ENCODE measurements at places on chromosomes 4 and X.

DNA sequence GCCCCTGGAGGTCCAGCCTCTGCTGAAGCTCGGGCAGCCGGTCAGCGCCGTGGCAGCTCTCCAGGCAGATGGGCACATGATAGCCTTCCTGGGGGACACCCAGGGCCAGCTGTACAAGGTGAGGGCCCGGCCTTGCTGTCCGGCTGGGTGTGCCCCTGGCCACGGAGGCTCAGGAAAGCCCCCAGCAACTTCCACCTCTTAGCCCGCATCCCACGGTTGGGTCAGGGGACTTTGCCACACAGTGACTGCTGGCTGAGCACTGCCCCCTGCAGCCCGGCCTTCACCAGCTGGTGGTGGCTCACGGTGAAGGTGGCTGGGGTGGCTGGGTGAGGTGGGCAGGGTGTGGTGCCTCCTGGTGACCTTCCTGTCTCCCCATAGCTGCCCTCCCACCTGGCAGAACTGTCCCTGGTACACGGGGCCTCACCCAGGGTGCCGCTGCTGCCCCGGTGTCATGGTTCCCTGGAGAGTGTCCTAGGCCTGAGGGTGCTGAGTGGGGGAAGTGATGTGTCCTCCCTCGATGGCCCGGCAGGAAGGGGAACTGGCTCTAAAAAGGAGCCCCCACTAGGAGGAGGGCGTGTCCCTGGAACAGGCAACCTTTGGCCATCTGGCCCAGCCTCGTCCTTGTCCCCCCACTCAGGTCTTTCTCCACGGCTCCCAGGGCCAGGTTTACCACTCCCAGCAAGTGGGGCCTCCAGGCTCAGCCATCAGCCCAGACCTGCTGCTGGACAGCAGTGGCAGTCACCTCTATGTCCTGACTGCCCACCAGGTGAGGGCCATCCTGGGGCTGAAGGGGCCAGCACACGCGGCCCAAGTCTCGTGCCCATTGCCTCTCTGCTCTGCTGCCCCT is 4.5 kb downstream of the PLXNB3 start:
- DNase-seq = no peak

DNA sequence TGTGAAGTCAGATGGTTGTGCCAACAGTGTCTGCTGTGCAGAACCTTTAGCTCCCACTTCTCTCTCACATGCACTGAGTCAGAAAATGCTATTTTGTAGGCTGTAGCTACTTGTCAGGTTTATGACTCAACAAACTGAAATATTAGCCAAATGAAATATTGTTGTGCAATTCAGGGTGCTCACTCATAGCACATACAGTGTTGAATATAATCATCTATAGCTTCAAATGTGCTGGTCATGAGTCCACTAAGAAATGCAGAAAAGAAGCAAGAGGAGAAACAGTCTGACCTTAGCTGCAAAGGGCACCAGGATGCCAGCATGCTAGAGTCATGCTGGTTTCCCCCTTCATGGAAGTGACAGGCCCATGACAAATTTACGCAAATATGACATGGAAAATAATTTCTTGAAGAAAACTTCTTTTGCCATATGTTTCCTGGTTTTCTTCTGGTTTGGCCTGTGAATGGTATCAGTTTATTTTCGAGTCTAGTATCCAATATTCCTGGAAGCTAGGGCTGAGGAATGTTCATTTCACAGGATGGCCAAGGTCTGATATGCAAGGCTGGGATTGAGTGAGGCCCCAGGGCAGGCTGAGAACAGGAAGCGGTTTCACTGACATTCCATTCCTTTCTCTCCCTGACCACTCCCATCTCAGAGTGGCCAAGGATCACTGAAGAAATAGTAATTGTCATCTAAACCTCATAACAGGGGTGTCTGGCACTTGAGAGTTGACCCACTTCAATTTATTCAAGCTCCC is 10.3 kb upstream of the CXCL2 start:
- DNase-seq = peak; percentile 97

- DNase-seq = peak; percentile 56
Observed at GRCh38 chrX:14864631-14865030, 8.2 kb downstream of the FANCB start.

GRCh38 chrX:14386981-14387380 is 142.4 kb upstream of the GLRA2 start:
- DNase-seq = no peak

DNA sequence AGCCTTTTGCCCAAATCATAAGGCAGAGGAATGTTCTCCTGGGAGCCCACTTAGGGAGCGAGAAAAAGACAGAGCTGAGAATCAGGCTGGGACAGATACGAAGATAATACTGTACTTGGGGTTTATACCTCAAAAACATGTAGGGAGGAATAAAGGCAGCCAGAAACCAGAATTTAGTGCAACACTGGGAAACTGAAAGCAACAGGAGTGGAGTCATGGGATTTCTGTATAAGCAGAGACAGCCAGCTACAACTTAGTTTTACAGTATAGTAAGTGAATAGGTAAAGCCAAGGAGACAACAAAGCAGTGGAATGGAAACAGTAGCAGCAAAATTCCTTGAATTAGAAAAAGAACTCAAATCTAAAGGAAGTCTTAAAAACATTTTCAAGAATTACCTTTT is 413.2 kb downstream of the FAT4 start:
- peak; percentile 32 for DNase-seq

GRCh38 chr4:89618151-89618550 is 218.8 kb downstream of the SNCA start:
- no peak for DNase-seq

- DNase-seq = peak; percentile 5
Observed at GRCh38 chr4:102824398-102824797, 3.0 kb downstream of the UBE2D3 start.

DNA sequence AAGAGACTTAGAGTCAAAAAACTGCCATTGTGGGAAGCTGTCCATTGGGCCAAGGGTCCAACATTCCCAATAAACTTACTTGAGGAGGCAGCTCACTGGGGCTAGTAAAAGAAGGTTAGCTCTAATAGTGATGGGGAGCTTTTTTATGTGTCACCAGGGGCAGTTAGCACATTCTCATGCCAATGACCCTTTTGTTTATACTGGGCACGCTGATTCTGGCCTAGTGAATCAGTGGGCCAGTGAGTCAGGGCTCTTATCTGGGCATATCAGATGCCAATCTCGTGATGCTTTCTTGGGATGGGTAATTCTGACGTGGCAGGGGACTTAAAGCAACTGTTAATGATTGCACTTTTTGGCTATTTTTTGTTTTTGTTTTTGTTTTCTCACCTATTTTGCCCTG is 27.8 kb downstream of the TCEAL1 start:
- peak; percentile 73 for DNase-seq

GRCh38 chrX:9609499-9609898 is 144.6 kb downstream of the TBL1X start:
- no peak for DNase-seq

DNA sequence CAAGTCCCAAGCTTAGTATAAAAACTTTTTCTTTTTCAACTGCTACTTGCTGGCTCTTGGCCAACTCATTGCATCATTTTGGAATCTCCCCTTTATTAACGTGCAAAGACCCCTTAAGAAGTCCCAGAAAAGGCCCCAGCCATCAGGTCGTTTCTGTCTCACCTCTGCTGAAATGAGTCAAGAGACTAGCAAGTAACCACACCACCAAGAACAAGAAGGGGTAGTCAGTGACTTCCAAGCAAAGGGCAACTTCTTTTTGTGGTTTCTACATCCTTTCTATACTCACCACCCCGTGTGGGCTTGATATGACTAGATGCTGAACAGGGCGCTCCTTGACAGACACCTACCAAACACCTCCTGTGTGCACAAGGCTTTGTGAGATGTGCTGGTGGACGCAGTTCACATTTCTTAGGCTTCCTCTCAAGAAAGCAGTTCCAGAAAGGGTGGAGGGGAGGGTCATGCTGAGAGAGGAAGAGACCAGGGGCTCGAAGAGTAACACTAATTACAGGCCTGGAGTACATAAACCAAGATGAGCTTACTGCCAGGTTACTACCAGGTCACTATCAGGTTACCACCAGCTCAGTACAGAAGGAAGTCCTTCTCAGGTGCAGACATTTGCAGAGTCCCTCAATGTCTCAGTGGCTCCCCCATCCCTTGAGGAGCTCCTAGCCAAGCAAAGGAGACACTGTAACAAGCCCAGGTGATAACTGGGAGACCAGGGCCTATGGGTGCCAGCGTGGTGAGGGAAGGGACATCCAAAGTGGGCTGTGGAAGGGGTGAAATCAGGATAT is 19.3 kb downstream of the JAKMIP1 start:
- DNase-seq = no peak

DNA sequence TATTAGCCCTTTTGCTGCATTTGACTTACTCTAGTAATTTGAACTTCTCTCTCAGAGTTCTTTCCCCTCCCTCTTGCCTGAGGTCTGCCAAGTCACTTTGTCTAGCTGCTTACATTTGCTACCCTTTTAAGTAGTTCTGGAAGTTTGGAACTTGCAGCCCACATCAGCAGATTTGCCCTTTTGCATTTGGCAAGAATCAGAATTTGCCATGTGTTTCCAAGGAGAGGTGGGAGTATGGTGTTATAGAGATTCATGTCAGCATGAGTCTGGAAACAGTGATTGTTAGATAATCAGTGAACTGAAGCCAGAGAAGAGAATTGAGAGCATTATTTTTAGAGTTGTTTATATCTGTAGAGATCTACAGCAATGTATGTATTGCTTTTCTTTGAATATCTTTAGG is 52.1 kb downstream of the KLHL34 start:
- DNase-seq = no peak

- DNase-seq = peak; percentile 49
Observed at GRCh38 chr4:15689540-15689939, 7.9 kb downstream of the FAM200B start.

GRCh38 chrX:139795196-139795595 is 87.2 kb upstream of the MCF2 start:
- DNase-seq = no peak

DNA sequence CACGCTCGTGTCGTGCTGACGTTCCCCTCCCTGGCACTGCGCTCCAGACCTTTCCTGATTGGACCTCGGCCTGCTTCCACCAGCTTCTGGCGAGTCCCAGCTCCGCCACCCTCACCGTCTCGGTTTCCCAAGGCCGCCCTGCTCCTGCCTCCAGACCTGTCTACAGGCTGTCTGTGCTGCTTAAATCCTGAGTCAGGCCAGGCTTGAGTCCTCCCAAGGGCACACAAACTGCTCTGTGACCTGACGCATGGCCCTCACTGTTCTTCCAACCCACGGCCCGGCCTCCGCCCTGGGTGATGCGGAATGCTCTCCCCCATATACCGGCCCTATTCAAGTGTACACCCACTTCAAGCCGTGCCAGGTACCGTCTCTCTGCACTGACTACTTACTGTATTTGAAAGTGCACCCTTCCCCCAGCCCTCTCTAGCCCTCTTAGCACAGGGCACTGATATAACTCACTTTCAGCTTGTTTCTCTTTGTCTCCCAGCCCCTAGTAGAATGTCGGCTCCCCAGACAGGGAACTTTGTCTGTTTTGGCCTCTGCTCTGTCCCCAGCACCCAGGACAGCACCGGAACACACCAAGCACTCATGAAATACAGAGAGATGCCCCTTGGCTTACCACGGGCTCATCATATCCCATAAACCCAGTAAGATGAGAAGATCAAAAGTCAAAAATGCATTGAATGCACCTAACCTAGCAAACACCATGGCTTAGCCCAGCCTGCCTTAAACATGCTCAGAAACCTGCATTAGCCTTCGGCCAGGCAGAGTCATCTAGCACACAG is 63.1 kb upstream of the AFAP1 start:
- no peak for DNase-seq

DNA sequence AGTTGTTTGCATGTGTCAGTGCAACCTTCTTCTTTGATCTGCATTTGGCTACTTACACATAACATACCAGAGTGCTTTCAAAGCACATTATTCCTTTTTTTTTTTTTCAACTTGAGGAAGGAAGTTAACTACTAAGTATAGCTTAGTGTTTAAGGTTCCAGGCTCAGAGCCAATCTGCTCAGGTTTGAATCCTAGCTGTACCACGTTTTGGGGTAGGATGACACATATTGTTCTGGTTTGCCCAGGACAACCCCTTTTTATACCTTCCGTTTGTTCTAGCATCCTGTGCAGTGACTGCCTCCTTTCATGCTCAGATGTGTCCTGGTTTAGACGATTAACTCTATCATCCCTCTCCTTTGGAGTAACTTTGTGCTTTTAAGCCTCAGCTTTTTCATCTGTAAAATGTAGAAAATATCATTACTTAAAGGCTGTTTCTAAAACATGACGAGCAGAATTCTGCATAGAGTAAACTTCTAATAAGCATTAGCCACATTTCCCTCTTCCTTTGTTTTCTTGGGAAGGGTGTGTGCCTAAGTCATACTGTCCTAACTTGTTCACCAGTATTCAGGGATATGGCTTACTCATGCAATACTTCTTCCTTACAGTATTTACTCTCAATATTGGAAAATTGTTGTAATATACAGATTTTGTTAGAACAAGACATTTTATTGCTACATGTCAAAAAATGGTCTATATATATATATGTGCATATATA is 281.3 kb downstream of the C4orf33 start:
- peak; percentile 11 for DNase-seq

- DNase-seq = no peak
Observed at GRCh38 chr4:187992971-187993370, 2.6 kb upstream of the ZFP42 start.

DNA sequence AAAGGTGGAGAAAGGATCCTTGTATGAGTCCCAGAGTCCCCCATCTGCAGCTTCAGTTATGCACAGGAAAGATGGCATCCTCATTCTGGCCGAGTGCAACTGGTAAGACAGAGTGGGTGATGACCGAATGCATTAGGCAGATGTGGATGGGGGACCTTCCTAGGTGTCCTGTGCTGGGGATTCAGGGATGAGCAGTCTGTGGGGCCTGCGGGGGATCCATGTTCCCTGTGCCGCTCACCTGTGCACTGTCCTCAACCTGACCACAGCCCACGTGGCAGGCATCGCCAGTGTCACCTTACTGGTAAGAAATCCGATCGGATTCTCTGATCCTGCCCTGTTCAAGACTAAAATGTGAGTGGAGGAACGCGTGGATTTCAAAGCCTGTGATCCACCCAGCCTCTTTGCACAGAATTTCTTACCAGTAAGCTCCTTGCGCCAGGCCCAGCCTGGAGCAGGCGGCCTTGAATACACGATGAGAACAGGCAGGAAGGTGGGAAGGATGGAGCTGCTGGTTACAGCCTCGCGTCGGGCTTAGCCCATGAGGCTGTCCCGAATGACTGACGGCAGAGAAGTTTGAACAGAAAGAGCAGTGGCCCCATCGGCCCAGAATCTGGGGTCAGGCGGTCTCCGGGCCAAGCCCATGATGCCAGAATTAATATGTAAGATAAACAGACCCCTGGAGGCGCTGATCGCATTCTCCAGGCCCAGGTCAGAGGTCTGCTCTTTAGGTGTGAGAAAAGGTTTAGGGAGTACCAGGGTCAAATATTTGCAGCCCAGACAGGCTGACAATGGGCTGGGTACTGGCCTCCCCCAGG is 56.5 kb downstream of the CPZ start:
- DNase-seq = no peak

DNA sequence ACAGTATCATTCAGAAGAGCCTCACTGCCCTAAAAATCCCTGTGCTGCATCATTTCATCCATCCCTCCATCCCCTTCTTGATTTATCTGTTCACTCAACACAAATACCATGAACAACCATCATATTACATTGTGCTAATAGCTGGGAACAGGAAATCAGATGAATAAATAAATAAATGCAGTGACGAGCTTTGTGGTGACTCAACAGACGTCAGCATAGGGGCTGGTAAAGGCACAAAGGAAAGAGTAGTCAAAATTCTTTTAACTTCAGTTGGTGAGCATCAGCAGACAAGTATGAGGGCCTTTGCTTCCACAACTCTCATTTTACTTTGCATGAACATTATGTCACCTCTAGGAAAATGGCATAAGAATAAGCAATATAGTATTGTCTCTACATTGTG is 65.5 kb downstream of the EDNRA start:
- peak; percentile 96 for DNase-seq

GRCh38 chr4:45100956-45101818 is 374.8 kb upstream of the GNPDA2 start:
- DNase-seq = peak; percentile 50

All from fibroblast of lung (primary cell).